ENCODE measurements at places on chromosomes 3 and 15. TPM values are rescaled to one million over a fixed set of nuclear protein-coding genes. Genes with fewer than 3 reads are reported as not detected.

- no peak overlapping the region for H3K27ac ChIP-seq
- DNase-seq: no peak
- H3K36me3 ChIP-seq: no peaks in the 10 kb centered on the region
- H3K27me3 ChIP-seq: peaks cover 90% of the 10 kb centered on the region
- H3K4me3 ChIP-seq: peak overlapping the region; percentile 53
Observed at GRCh38 chr3:123028233-123028828, 768 bp upstream of the SEMA5B start.

- no peaks in the 10 kb centered on the region for H3K27me3 ChIP-seq
- H3K4me3 ChIP-seq: no peak overlapping the region
- no peak for DNase-seq
- no peaks in the 10 kb centered on the region for H3K4me1 ChIP-seq
Observed at GRCh38 chr3:106403371-106404145, 534.7 kb upstream of the CBLB start.

- no peak for DNase-seq
- H3K36me3 ChIP-seq: no peaks in the 10 kb centered on the region
- H3K4me1 ChIP-seq: no peaks in the 10 kb centered on the region
Observed at GRCh38 chr3:6421666-6422445, 439.1 kb upstream of the GRM7 start.

Gene MAP3K13
- 18.3 TPM for total RNA-seq

- no peak overlapping the region for H3K4me3 ChIP-seq
- no peak for DNase-seq
- no peaks in the 10 kb centered on the region for H3K36me3 ChIP-seq
- H3K27ac ChIP-seq: no peak overlapping the region
Observed at GRCh38 chr3:43247561-43248184, 38.7 kb upstream of the SNRK start.

- H3K36me3 ChIP-seq: no peaks in the 10 kb centered on the region
- H3K27me3 ChIP-seq: no peaks in the 10 kb centered on the region
- H3K4me1 ChIP-seq: no peaks in the 10 kb centered on the region
- no peak overlapping the region for H3K27ac ChIP-seq
Observed at GRCh38 chr3:197408177-197408957, 110.0 kb upstream of the DLG1 start.

DNA sequence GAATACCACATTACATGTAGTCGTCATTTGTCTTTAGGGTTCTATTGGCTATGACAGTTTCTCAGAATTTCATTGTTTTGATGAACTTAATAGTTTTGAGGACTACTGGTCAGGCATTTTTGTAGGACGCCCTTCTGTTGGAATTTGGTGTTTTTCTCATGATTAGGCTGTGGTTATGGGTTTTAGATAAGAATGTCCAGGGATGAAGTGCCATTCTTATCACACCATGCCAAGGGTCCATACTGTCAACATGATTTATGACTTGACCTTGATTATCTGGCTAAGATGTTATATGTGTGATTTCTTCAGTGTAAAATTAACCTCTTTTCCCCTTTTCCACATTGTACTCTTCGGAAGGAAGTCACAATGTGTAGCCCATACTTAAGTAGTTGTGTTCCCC lies 135.3 kb downstream of the DIPK2A start:
- H3K4me3 ChIP-seq: no peak overlapping the region
- no peak for DNase-seq
- no peak overlapping the region for H3K27ac ChIP-seq
- H3K27me3 ChIP-seq: no peaks in the 10 kb centered on the region

Gene ITIH1
- total RNA-seq: not detected

- no peaks in the 10 kb centered on the region for H3K27me3 ChIP-seq
- no peak for DNase-seq
- peak overlapping the region; percentile 81 for H3K4me3 ChIP-seq
Observed at GRCh38 chr3:11717768-11718636, 74.3 kb upstream of the VGLL4 start.

GRCh38 chr15:100708916-100709315 lies 106.5 kb downstream of the ASB7 start:
- no peak overlapping the region for H3K27ac ChIP-seq
- H3K4me1 ChIP-seq: peaks cover 18% of the 10 kb centered on the region
- no peaks in the 10 kb centered on the region for H3K36me3 ChIP-seq

Gene DNASE1L3
- total RNA-seq: 0.95 TPM

DNA sequence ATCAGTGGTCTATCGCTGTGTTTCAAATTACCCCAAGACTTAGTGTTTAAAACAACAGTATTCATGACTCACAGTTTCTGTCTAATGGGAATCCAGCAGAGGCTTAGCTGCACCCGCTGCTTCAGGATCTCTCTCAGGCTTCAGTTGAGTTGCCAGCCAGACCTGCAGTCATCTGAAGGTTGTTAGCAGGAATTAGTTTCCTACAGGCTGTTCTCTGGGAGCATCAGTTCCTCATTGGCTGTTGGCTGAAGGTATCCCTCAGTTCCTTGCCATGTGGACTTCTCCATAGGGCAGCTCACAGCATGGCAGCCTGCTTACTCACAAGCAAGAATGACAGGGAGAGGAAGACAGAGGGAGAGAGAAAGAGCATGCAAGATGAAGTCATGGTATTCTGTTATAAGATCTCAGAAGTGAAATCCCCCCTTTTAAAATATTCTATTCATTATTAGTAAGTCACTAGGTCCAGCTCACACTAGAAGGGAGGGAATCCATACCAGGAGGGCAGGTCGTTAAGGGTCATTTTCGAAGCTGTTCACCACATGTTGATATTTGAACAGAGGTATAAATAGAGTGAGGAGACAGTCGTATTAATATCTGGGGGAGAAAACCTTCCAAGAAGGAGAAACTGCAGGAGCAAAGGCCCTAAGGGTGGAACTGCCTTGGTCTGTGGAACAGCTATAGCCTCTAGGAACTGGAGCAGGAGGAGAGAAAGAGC lies 473.9 kb upstream of the PPP2R3A start:
- H3K4me3 ChIP-seq: no peak overlapping the region
- H3K27me3 ChIP-seq: no peaks in the 10 kb centered on the region
- DNase-seq: no peak
- no peak overlapping the region for H3K27ac ChIP-seq
- H3K36me3 ChIP-seq: no peaks in the 10 kb centered on the region

- no peak overlapping the region for H3K4me3 ChIP-seq
- H3K4me1 ChIP-seq: no peaks in the 10 kb centered on the region
- H3K27ac ChIP-seq: no peak overlapping the region
- no peak for DNase-seq
Observed at GRCh38 chr3:170953736-170954135, 45.3 kb upstream of the EIF5A2 start.

DNA sequence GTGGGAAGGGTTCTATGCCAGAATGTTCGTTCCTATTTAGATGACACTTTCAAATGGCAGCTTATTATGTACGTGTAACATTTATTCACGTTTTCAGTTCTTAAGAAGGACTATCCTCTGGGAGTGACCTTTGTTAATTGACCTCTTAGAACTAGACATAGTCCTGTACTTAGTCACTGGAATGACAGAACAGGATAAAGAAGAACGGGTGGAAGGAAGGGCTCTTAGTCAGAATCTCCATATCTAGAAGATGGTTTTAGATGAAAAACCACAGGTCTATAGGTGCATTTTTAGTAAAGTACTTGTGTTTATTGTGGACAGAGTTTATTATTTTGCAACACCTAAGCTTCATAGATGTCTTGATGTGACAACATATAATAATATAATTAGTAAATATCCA lies 6.5 kb downstream of the METTL6 start:
- peaks cover 45% of the 10 kb centered on the region for H3K36me3 ChIP-seq
- no peak for DNase-seq
- no peak overlapping the region for H3K4me3 ChIP-seq
- H3K4me1 ChIP-seq: peaks cover 9% of the 10 kb centered on the region
- no peak overlapping the region for H3K27ac ChIP-seq

Gene CAND2
- total RNA-seq: 1.4 TPM

- peaks cover 25% of the 10 kb centered on the region for H3K36me3 ChIP-seq
- H3K27ac ChIP-seq: no peak overlapping the region
- DNase-seq: no peak
- H3K4me3 ChIP-seq: no peak overlapping the region
- H3K4me1 ChIP-seq: peaks cover 7% of the 10 kb centered on the region
Observed at GRCh38 chr15:92153620-92154019, 240.1 kb upstream of the ST8SIA2 start.

Gene VEPH1
- total RNA-seq: 2.9 TPM

Gene CYP8B1
- total RNA-seq: not detected

Gene C2CD4B
- 4.7 TPM for total RNA-seq

Gene TEX55
- not detected for total RNA-seq

GRCh38 chr15:39473298-39473947 lies 107.5 kb upstream of the THBS1 start:
- no peaks in the 10 kb centered on the region for H3K36me3 ChIP-seq
- peaks cover 5% of the 10 kb centered on the region for H3K4me1 ChIP-seq
- H3K27ac ChIP-seq: peak overlapping the region; percentile 79
- DNase-seq: no peak
- H3K4me3 ChIP-seq: no peak overlapping the region
- no peaks in the 10 kb centered on the region for H3K27me3 ChIP-seq

DNA sequence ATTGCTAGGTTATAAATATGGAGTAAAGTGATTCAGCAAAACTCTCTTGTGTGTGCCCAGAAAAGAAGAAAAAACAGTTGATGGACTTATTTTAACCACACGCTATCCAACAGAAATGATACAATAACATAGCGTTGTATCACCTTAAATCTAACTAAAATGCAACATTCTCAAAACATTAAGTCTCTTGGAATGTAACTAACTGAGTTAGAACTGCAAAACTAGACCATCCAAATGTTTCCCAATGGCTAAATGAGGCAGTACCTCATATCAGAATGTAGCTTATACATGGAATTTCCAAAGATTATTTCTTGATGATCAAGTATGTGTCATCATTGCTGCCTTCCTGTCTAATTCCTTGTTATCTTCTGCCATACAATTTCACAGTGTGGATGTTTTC lies 187.9 kb downstream of the CNTN3 start:
- no peaks in the 10 kb centered on the region for H3K27me3 ChIP-seq
- H3K4me1 ChIP-seq: no peaks in the 10 kb centered on the region
- no peak overlapping the region for H3K27ac ChIP-seq

- no peaks in the 10 kb centered on the region for H3K4me1 ChIP-seq
- DNase-seq: no peak
- H3K27me3 ChIP-seq: no peaks in the 10 kb centered on the region
- H3K27ac ChIP-seq: no peak overlapping the region
- no peaks in the 10 kb centered on the region for H3K36me3 ChIP-seq
Observed at GRCh38 chr3:132198516-132198915, 118.7 kb upstream of the ACP3 start.

Gene WDR76
- 5.8 TPM for total RNA-seq

- peaks cover 21% of the 10 kb centered on the region for H3K36me3 ChIP-seq
- peaks cover 23% of the 10 kb centered on the region for H3K4me1 ChIP-seq
- peak overlapping the region; percentile 90 for H3K4me3 ChIP-seq
- no peak for DNase-seq
Observed at GRCh38 chr3:131503320-131503635, 507 bp upstream of the MRPL3 start.

- H3K4me1 ChIP-seq: peaks cover 7% of the 10 kb centered on the region
- H3K4me3 ChIP-seq: no peak overlapping the region
- H3K27ac ChIP-seq: no peak overlapping the region
- H3K27me3 ChIP-seq: peaks cover 8% of the 10 kb centered on the region
- DNase-seq: no peak
Observed at GRCh38 chr3:13258280-13258679, 161.8 kb downstream of the NUP210 start.

DNA sequence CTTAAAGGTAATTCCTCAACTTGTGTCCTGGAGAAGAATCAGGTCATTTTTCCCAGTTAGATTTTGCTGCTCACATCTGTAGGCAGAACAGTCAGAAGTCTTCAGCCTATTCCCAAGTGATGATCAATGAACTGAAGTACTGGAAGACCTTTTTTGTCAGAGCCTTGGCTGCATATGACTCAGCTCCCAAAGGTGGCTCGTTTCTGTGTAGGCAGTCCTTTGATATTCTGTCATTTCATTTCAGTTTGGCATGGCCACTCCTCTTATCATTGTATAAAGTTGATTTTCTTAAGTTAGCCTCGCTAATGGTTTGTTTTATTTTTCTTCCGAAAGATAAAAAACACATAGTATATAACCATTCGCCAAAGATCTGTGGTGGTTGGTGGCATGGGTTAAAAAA lies 90.7 kb downstream of the KLHL25 start:
- no peak overlapping the region for H3K4me3 ChIP-seq
- no peak for DNase-seq
- peaks cover 66% of the 10 kb centered on the region for H3K4me1 ChIP-seq
- H3K27me3 ChIP-seq: no peaks in the 10 kb centered on the region

DNA sequence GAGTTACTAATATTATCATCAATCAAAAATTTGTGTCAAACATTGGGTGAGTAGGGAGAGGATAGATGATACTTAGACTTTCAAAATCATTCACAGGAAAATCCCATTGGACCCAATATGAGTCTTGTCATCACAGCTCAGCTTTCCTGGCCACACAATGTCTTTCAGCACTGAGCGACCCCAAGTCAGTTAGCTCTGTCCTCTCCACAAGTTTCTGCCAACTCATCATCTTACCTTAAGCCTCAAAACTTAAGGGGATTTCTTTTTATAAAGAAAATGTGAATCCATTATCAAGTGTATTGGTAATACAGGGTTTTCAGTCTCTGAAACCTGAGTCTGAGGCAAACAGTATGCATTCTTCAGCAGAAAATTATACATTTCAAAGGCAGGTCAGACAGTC lies 55.8 kb downstream of the SUMF1 start:
- no peak overlapping the region for H3K4me3 ChIP-seq
- DNase-seq: no peak
- H3K27ac ChIP-seq: no peak overlapping the region
- H3K27me3 ChIP-seq: no peaks in the 10 kb centered on the region
- H3K4me1 ChIP-seq: peaks cover under 1% of the 10 kb centered on the region
- H3K36me3 ChIP-seq: peaks cover 33% of the 10 kb centered on the region

DNA sequence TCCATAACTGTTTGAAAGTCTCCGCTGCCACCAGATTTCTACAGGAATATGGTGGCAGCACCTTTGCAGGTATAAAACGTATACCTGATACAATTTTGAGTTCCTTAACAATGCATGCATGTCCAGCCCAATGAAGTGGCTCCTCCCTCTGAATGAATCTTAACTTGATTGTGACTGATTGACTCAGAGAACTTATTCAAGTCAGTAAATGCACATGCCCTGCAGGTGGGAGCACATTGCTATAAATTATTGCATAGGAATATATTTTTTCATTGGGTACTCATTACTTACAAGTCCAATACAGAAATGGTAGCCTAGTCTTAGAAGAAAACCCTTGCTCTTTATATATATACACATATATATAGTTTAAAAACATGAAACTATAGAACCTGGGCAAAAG lies 259.3 kb downstream of the BBX start:
- no peak for DNase-seq
- H3K27ac ChIP-seq: no peak overlapping the region
- no peaks in the 10 kb centered on the region for H3K4me1 ChIP-seq
- no peak overlapping the region for H3K4me3 ChIP-seq

Gene ADAMTSL3
- total RNA-seq: 3.6 TPM

DNA sequence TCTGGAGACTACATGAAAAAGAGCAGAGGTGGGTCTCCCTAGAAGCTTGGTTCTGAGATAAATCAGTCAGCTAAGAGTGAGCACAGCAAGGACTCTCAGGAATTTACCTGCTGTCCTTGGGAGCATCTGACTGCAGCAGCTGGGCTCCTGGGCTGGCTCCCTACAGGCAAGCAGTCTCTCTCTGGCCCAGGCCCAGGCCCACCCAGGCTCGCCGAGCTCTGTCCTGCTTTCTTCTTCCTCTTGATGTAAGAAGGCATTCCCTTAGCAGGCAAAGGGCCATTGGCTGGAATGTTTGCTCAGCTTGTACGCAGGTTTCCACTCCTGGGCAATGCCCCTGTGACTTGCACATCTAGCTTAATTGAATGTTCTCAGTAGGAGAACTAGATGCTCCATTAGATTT lies 4.3 kb upstream of the RBP2 start:
- DNase-seq: no peak
- no peaks in the 10 kb centered on the region for H3K27me3 ChIP-seq
- no peaks in the 10 kb centered on the region for H3K36me3 ChIP-seq
- H3K4me1 ChIP-seq: peaks cover 10% of the 10 kb centered on the region

Measured in suprapubic skin (tissue), 4 donors.